ENCODE measurements at places on chromosomes 7 and 10.

GRCh38 chr7:5477723-5478531 is 54.3 kb upstream of the TNRC18 start:
- DNase-seq: no peak

DNA sequence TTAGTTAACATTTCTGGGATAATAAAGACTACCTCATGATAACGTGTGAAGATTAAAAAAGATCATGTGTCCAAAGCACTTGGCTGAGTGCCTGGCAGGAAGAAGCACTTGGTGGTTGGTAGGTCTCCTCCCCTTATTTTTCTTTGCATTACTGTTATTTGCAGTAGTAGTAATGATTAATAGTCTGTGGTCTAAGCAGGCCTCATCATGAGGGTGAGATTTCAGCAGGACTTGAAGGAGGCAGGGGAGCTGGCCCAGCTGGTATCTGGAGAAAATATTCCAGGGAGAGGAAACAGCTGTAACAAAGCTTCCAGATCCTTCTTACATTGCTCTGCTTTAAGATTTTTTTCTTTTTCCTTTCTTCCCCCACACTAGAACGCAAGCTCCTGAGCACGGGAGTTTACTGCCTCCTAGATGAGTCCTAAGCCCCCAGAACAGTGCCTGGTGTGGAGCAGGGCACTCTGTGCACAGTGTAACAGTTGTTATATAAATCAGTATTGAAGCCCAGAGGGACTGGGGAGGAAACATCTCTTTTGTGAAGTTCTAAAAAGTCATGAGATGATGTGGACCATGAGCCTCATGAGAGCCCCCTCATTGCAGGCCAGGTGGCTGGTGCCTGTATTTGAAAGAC is 31.1 kb upstream of the RHEB start:
- no peak for DNase-seq

- no peak for DNase-seq
Observed at GRCh38 chr10:43876976-43877375, 228.3 kb upstream of the ZNF32 start.

GRCh38 chr7:115505136-115505535 is 525.4 kb downstream of the TFEC start:
- no peak for DNase-seq

- no peak for DNase-seq
Observed at GRCh38 chr10:29302499-29302898, 13.6 kb downstream of the LYZL1 start.

DNA sequence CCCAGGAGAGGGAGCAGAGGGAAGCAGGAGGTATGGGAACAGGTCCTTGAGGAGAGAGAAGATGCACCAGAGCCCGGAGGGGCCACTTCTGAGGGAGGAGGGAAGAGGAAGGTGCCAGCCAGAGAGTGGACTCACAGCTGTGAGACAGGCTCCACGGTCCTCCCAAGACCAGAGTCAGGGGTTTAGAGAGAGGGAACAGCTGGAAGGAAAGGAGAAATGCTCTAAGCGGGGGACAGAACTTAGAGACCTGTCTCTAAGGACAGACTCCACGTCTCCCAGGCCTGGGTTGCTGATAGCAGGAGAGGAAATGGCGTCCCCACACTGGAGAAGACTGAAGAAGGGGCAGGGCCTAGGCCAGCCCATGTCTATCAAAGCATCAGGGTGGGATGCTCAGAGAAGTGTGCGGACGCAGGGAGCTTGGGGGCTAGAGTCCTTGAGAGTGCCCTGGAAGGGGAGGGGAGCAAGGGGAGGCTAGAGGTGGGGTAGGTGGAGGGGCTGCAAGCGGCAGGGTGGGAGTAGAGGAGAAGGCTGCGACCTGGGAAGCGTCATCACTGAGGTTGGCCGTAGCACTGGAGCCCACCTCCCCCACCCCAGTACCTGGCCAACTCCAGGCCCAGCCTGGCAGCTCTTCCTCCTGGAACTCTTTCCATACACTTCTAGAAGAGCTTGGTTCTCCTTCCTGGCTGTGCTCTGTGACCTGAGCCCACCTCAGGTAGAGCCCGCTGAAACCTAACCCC is 25.6 kb upstream of the GRID1 start:
- no peak for DNase-seq

DNA sequence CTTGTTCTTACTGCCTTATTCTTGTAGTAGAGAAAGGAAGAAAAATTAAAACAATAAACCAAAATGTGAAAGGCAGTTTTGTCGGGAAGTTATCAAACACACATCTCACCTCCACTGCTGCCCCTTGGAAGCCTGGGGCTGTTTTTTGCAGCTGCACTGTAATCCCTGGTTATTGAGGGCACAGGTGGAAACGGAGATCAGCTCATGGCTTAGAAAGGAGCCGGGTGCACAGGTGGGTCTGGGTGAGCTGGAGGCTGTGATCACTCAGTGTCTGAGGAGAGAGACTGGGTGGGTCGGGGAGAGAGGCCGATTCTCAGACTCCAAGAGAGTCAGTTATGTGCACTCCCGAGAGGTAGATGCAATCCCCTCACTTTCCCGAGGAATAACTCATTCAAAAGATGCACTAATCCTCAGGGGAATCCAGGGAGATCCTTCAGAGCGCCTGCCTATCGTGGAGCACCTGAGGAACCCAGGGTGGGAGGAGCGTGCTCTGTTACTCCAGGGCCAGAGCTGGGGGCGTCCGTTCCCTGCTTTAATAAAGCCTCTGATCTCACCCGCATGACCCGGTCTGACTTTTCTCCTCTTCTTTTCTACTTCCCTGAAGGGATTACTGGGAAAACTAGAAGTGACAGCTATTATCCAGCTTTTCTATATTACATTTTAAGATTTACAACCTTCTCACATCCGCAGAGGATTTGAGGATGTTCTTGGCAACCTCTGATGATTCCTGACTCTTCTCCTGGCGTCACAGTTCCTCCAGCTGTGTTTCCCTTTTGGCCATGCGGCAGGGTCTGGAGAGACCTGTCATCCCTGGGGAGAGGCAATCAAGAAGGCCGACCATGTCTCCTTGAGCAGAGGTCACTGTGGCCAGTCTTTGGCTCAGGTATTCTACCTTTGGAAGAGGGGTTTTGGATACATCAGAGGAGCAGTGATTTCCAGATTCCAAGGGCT is 82.1 kb downstream of the CAMK1D start:
- no peak for DNase-seq

DNA sequence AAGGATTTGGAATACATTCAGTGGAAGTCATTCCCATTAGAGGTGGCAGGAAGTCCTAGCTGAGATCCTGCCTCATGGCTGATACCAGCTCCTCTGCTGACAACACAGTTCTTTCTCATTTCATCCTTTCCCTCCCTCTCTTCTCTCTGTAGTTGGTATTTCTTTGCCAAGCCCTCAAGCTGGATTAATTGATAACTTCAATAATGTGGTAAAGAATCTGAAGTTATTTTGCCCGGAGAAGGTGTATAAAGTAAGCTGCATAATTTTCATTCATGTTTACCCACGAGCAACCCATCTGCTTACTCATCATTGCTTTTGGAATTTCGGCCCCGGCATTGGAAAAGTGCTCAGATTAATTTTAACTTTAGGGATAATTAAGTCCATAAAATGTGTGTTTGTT is 85.2 kb upstream of the PLPP4 start:
- DNase-seq: no peak

DNA sequence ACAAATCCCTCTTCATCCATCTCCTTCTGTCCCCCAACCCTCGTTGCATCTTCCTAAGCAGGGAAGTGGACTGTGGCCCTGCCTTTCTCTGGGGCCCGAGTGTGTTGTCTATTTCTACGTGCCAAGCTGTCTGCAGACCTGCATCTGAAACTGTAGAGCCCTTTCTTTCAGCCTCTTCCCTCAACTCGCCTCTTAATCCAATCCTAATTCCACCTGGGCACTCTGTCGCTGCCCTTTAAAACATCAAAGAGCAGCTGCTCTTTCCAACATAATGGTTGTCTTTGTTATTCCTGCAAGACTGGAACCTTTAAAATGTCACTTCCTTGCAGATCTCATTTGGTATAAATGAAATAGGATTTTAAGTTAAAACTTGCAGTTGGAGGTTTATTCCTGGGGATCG is 21.5 kb upstream of the ADAM12 start:
- DNase-seq: no peak

DNA sequence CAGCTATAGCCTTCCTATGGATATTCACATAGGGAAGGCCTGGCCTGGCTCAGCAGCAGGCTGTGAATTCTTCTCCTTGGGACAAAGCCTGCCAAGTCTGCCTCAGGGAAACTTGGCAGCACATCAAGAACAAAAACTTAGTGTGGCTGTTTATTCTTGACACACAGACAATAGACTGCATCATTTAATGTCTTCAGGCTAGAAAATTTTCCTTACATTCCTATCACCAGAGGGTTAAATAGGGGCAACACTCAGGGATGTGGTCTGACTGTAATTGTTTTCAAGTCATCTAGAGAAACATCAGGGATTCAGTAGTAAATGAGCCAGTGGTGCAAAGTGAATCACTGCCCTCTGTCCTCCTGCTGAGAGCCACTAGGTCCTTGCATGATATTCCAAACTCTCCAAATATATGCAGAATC is 137.3 kb downstream of the SEMA3C start:
- no peak for DNase-seq

DNA sequence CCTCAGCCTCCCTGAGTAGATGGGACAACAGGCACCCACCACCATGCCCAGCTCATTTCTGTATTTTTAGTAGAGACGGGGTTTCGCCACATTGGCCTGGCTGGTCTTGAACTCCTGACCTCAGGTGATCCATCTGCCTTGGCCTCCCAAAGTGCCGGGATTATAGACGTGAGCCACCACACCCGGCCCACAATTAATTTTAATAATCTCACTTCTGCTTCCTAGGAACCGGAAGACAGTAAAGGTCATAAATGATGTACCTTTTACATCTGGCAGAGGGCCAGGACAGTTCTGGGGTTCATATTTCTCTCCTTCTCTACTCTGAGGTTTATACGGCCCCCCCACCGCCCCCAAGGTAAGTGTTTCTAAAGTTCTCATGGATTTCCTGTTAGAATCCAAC is 31.2 kb upstream of the AOAH start:
- DNase-seq: no peak

DNA sequence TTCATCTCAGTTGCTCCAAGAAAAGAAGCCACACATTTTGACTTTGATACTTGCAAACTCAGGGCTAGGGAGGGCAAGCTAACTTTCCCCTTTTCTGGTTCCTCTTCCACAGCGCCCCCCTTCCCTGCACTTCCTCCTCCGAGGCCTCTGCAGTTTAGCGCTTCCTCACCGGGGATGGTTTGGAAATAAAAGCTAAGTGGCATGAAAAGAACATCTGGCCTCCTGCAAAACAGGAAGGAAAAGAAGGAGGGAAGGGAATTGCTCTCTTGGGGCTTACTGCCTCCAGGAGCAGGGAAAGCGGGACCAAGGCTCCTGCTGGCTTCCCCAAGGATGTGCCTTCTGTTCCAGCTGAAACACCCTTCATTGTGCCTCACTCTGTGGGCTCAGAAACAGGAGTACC is 42.3 kb downstream of the PRKCQ start:
- DNase-seq: no peak

DNA sequence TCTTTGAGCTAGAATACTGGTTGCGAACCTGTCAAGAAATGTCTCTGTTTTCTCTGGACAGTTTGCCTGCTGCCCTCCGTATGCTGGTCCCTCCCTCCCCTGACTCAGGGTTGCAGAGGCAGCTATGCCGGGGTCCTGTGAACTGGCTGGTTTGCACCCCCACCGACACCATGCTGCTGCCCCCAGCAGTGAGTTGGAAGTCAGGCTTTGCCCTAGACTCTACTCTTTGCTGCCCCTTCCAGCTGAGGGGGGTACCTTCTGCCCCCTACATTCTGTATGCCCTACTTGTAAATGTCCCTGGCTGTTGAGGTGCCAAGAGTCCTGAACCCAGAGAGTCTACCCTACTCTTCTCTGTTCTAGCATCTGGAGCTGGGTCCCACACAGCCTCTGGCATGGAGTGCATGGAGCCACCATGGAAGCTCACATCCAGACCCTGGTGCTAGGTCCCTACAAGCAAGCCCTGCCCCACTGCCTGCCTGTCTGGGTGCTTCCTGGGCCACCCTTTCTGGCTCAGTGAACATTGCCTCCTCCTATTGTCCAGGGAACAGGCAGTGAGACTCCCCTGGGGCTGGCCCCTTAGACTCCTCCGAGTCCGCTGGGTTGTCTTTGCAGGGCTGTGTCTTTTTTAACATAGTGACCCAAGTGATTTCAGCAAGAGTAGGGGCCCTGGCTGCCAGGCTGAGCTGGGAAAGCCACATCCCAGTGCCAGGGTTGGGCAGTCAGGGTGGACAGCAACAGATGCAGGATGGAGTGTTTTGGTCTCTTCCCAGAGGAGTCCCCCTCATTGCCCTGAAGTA is 138.9 kb downstream of the ADCY1 start:
- no peak for DNase-seq

- no peak for DNase-seq
Observed at GRCh38 chr7:21893401-21893800, 52.3 kb downstream of the CDCA7L start.

DNA sequence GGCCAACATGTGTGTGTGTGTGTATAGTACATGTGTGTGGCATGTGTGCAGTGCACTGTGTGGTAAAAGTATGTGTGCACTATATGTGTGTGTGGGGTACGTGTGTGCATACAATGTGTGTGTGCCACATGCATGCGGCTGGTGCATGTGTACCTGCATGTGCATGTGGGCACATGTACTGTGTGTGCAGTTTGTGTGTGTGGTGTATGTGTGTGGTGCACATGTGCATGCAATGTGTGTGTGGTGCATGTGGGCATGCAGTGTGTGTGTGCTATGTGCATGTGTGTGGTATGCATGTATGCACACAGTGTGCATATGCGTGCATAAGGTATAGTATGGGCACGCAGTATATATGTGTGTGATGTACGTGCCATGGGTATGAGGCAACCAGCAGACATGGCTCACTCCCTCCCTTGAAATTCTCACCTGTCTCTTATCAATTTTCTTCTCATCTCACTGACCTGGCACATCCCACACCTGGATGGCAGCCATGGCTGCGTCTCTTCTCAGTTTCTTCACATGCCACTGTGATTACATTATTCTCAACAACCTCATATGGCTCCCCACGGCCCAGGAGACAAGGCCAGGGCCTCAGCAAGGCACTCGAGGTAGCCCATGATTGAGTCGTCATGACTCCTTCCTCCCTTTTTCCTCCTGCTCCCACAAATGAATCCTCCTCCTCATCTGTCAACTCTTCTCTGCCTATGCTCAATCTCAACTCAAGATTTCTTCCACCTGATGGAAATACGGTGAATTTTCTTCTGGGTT is 57.0 kb downstream of the NUDCD3 start:
- DNase-seq: no peak

DNA sequence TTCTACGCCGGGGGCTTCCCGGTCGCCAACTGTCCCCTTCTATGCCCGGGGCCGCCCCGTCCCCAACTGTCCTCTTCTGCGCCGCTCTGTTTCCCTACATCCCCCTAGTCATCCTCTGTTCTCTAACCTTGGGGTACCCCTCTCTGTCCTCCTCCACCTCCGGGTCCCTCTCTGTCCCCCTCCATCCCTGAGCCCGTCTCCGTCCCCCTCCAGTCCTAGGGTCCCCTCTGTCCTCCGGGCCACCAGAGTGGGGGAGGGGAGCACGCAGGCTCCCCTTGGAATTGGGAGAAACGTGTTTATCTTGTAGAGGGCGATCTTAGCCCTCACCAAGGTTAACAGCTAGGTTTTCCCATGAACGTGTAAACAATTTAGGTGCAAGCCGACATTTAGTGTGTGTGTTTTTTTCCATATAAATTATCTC is 852 bp upstream of the KLF6 start:
- no peak for DNase-seq

- no peak for DNase-seq
Observed at GRCh38 chr10:71442859-71443570, 46.3 kb downstream of the CDH23 start.
